Stimulated activated CD4-positive, alpha-beta T cell treated with anti-CD3 and anti-CD28 coated beads, Interleukin-1b, Interleukin-23, amount 100 ng/mL, for 1 hour (primary cell): ENCODE measurements at places on chromosomes 16 and 17.

- no peak for DNase-seq
Measured at GRCh38 chr16:23847948-23848347, 12.2 kb downstream of the PRKCB start.

- no peak for DNase-seq
Measured at GRCh38 chr17:12098568-12098967, 77.9 kb downstream of the MAP2K4 start.

GRCh38 chr16:10878328-10878643 is 1.3 kb downstream of the CIITA start:
- DNase-seq = no peak

DNA sequence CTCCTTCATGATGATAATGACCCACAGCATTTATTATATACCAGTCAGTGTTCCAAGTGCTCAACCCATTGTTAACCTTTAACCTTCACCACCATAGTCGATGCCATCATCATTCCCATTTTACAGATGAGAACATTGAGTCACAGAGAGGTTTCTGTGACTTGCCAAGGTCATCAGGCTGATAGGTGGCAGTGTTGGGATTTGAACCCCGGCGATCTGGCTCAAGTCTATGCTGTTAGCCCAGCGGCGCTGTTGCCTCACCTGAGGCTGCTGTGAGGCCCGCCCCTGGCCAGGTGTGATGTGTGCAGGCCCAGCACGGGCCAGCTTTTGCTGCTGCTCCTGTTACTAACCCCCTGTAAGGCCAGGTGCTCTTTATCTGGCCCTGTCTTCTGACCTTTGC is 101.2 kb downstream of the OR1D5 start:
- DNase-seq = no peak

GRCh38 chr17:3693829-3694231 is 2.1 kb downstream of the P2RX5 start:
- DNase-seq = no peak
